ENCODE measurements at places on chromosomes 3 and 15. TPM values are rescaled to one million over a fixed set of nuclear protein-coding genes. Genes with fewer than 3 reads are reported as not detected.

Gene GOLGA6C
- not detected for total RNA-seq

- DNase-seq = no peak
Measured at GRCh38 chr3:37494216-37494615, 319.8 kb upstream of the LRRFIP2 start.

- no peak for DNase-seq
Measured at GRCh38 chr3:85167576-85167975, 208.8 kb downstream of the CADM2 start.

DNA sequence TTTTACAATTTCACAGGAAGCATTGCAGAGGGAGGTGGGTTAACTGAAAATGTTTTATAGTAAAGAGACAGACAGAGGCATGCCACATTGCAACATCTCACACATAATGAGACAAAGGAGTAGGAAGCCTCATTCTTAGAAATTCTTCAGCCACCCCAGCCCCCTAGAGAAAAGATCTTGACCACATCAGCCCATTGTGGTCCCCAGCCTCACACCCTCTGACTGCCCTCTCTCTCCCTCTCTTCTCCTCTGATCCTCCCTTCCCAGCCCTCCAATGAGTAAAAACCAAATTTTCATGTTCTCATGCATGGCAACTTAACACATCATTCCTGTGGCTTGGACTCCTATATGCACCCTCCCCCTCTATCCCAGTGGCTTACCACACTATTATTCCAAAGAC is 174.1 kb downstream of the UACA start:
- no peak for DNase-seq

Gene USP3
- total RNA-seq = 280 TPM

DNA sequence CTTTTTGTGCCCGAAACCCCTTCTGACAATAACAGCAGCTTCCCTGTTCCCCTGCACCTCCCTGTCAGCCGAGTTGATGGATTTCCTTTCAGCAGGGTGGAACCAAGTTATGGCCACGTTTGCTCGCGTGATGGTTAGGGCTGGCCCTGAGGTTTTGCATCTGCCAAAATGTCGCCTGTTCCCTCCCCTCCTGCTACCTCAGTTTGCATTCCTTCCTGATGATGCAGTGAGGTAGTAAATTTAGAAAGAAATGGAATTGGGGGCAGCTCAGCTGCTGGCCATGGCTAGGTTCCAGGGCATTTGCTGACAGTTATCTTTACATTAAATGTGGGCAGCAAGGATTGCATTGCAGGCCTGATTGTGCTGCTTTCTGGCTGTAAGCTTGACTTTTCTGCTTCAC is 13.2 kb downstream of the LIMD1 start:
- no peak for DNase-seq

GRCh38 chr3:6542795-6543194 is 318.1 kb upstream of the GRM7 start:
- no peak for DNase-seq

Gene SNURF
- total RNA-seq = 44.0 TPM

Gene SACM1L
- total RNA-seq = 41.9 TPM

Measured in CD4-positive, alpha-beta T cell (primary cell).